GM12878 (cell line): ENCODE measurements at places on chromosomes 13 and 19. TPM values are rescaled to one million over a fixed set of nuclear protein-coding genes. Genes with fewer than 3 reads are reported as not detected.

DNA sequence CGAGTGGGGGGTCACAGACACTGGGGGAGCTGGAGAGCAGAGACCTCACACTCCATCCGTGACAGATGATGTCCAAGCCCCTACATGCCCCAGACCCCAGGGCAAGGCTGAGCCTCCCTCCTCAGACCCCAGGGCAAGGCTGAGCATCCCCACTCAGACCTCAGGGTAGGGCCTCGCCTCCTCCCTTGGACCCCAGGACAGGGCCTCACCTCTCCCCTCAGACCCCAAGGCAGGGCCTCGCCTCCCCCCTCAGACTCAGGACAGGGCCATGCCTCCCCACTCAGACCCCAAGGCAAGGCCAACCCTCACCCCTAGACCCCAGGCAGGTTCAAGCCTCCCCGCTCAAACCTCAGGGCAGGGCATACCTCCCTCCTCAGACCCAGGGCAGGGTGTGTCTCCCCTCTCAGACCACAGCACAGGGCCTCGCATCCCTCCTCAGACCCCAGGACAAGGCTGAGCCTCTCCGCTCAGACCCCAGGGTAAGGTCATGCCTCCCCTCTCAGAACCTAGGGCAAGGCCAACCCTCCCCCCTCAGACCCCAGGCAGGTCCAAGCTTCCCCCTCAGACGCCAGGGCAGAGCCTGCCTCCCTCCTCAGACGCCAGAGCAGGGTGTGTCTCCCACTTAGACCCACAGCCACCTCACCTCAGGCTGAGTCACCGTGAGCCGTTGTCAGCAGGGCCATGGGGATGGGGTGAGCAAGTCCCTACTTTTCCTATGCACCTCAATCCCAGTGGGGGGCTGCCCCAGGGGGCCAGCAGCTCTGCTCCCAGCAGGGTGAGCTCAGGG, 1.7 kb upstream of the S1PR4 start:
- H3K4me3 ChIP-seq = peak overlapping the region; percentile 29; the same call in 1 of the 2 replicates
- H3K27me3 ChIP-seq = no peaks in the 10 kb centered on the region
- peaks cover 22% of the 10 kb centered on the region for H3K4me1 ChIP-seq

GRCh38 chr13:25699600-25699999, 327.8 kb downstream of the ATP8A2 start:
- no peak for DNase-seq
- H3K27ac ChIP-seq = no peak overlapping the region
- no peaks in the 10 kb centered on the region for H3K4me1 ChIP-seq

CDX2 gene
- not detected in 2 replicates for polyA plus RNA-seq

TEX26 gene
- not detected in 2 replicates for polyA plus RNA-seq

GRCh38 chr19:19480688-19481087, 34.7 kb downstream of the TSSK6 start:
- DNase-seq = peak; percentile 39
- no peak overlapping the region for H3K4me3 ChIP-seq
- H3K36me3 ChIP-seq = peaks cover 18% of the 10 kb centered on the region
- H3K27me3 ChIP-seq = no peaks in the 10 kb centered on the region

PSPN gene
- polyA plus RNA-seq = 0.56 and 1.2 TPM in 2 replicates

DNA sequence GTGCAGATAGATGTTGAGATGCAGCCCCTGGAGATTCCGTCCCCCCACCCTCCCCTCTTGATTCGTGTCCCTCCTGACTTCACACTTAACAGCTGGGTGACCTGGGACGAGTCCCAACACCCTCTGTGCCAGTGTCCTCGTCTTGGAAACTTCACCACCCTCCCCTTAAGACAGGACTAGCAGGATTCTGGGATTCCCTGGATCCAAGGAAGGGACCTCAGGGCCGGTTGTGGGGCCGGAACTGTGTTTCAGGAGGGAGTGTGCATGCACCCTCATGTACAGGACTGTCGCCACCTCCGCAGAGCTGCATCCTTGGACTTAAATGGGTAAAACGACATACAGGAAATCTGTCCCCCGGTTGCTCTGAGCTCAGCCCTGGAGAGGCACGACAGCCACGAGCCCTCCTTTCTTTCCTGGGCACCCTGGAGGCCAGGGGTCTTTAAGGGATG, 990 bp downstream of the MYO9B start:
- no peaks in the 10 kb centered on the region for H3K36me3 ChIP-seq
- H3K27me3 ChIP-seq = no peaks in the 10 kb centered on the region
- H3K4me1 ChIP-seq = peaks cover 41% of the 10 kb centered on the region
- peak overlapping the region; percentile 87 for H3K27ac ChIP-seq

DNA sequence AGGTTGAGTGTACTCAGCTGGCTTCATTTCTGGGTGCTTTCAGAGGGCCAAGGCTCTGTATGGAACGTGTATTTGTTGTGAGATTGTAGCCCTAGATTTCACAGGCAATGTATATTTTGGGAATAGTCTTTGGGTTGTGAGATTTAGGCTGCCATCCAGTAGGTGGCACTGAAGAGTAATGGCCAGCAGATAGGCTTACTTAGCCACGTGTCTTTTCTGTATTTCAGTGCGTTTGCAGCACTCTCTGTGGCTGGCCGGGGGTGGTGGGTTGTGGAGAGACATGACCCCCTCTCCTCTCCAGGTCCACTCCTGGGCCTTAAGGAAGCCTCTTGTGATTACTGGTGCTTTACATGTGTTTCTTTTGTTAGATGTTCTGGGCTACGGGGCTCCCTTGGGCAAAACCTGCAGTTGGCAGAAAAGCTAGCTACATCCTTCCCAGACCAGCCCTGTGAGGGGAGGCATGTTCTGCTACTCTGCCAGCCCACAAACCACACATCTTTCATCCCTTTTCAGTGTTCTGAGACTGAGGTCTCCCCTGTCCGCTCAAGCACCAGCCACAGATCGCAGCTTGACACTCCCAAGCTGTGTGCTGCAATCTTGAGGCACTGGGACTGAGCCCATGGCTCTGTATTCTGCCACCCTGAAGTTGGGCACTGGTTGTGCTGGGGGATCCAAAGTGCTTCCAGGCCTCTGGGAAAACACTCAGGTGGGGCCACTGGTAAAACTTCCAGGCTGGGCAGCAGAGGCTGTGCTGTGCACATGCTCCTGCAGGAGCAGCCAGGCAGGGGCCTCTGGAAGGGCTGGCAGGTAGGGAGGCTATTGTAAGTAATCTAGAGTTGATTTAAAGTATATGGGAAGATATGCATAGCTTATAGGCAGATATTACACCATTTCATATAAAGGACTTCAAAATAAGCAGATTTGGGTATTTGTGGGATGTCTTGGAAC, 1096.8 kb upstream of the PCDH20 start:
- H3K4me1 ChIP-seq = peaks cover 11% of the 10 kb centered on the region; the same call in 1 of the 2 replicates
- peak overlapping the region; percentile 55; the same call in 1 of the 2 replicates for H3K4me3 ChIP-seq
- no peak overlapping the region for H3K27ac ChIP-seq
- H3K27me3 ChIP-seq = no peaks in the 10 kb centered on the region
- no peaks in the 10 kb centered on the region for H3K36me3 ChIP-seq

ZNF135 gene
- polyA plus RNA-seq = not detected in 2 replicates

DNA sequence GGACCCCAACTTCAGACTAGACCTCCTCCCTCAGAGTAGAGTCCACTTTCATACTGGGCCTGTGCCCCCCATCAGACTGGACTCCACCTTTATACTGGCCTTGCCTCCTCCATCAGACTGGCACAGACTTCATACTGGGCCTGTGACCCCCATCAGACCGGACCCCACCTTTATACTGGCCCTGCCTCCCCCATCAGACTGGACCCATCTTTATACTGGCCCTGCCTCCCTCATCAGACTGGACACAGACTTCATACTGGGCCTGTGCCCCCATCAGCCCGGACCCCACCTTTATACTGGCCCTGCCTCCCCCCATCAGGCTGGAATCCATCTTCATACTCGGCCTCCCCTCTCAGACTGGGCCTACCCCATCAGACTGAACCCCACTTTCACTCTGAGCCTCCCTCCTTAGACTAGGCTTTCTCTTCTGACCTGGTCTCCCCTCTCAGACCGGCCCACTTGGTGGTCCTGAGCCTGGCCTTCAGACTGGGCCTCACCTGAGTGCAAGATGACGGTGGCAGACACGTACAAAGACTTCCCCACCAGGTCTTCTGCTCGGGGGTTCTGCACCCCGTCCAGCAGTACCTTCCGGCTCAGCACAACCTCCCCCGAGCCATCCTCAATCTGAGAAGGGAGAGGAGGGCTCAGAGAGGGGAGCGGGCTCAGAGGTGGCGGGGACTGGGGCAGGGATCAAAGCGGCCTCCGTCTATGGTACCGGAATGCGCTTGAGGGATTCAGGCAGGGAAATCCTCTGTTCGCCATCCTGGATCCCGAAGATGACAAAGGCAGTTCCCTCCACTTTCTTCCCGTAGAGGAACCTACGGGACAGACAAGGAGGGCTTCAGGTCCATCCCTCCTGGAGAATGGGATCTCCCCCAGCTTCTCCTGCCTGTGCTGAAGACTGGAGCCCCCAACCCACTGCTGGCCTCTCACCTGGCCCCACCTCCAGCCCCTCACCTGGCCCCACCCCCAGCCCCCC, 7.5 kb downstream of the C3 start:
- H3K4me3 ChIP-seq = no peak overlapping the region
- H3K27me3 ChIP-seq = no peaks in the 10 kb centered on the region; the same call in 1 of the 2 replicates
- H3K4me1 ChIP-seq = no peaks in the 10 kb centered on the region
- no peak for DNase-seq
- no peaks in the 10 kb centered on the region for H3K36me3 ChIP-seq

TNFSF9 gene
- polyA plus RNA-seq = 19.2 and 21.5 TPM in 2 replicates

DNA sequence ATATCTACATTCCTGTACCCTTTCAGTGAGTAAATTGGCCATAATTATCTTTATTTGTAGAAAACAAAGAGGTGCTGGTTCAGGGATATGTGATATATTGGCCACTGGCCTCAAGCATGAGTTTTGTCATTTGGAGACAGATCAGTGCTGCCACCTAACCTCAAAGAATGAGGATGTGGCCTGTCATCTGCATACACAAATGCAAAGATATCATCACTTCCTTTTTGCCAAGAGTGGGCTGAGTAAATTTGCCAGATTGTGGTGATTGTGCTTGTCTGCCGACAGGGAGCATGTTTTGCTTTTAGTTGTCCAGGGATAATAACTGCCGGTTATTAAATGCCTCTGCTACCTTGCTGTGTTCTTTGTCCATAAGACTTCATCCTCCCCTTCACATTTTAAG, 44.2 kb downstream of the WASF3 start:
- H3K4me3 ChIP-seq = no peak overlapping the region
- H3K27me3 ChIP-seq = no peaks in the 10 kb centered on the region
- H3K4me1 ChIP-seq = no peaks in the 10 kb centered on the region
- DNase-seq = peak; percentile 15
- no peak overlapping the region for H3K27ac ChIP-seq

- no peaks in the 10 kb centered on the region for H3K36me3 ChIP-seq
- DNase-seq = no peak
- no peaks in the 10 kb centered on the region for H3K4me1 ChIP-seq
- H3K4me3 ChIP-seq = no peak overlapping the region
Observed at GRCh38 chr13:101017123-101017872, 342.7 kb upstream of the TMTC4 start.

SELENOV gene
- polyA plus RNA-seq = not detected in 2 replicates

- no peak for DNase-seq
- H3K27ac ChIP-seq = no peak overlapping the region
- no peaks in the 10 kb centered on the region for H3K36me3 ChIP-seq
Observed at GRCh38 chr13:24693862-24694471, 13.8 kb downstream of the ATP12A start.

MBD3L2 gene
- not detected in 2 replicates for polyA plus RNA-seq

DNA sequence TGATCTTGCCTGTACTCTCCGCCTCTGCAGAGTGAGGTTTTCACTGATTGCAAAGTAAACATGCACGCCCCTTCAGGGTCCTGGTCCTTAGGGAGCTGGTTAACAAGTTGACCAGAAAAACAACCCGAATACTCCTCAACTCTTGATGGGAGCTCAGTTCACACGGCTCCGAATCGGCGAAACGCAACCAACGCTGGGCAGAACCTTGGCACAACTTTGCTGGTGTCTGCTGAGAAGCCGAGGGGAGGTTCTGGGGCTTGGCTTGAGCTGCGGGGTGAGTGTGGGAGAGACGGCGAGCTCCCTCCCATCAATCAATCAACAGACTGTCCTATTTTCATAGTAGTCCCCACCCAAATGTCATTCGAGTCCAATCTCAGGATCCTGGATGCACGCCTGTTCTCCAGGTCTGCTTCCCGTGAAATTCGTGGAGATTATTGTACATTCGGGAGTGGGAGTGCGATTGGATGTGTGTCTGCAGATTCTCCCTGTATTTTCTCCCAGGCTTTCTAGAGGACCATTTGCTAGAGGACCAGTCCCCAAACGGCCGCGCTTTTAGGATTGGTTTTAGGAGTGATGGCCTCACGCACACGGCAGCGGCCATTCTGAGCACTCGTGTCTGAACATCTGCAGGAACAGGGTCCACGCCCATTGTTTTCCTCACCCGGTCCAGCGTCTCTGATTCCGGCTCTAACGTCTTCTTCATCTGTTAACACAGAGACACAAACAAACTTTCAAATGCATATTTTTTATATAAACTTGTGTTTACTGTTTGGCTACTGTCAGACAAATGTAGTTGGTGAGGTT, 51.6 kb upstream of the F7 start:
- DNase-seq = no peak
- no peaks in the 10 kb centered on the region for H3K27me3 ChIP-seq
- H3K4me1 ChIP-seq = no peaks in the 10 kb centered on the region
- no peaks in the 10 kb centered on the region for H3K36me3 ChIP-seq
- H3K4me3 ChIP-seq = no peak overlapping the region
- H3K27ac ChIP-seq = no peak overlapping the region

DNA sequence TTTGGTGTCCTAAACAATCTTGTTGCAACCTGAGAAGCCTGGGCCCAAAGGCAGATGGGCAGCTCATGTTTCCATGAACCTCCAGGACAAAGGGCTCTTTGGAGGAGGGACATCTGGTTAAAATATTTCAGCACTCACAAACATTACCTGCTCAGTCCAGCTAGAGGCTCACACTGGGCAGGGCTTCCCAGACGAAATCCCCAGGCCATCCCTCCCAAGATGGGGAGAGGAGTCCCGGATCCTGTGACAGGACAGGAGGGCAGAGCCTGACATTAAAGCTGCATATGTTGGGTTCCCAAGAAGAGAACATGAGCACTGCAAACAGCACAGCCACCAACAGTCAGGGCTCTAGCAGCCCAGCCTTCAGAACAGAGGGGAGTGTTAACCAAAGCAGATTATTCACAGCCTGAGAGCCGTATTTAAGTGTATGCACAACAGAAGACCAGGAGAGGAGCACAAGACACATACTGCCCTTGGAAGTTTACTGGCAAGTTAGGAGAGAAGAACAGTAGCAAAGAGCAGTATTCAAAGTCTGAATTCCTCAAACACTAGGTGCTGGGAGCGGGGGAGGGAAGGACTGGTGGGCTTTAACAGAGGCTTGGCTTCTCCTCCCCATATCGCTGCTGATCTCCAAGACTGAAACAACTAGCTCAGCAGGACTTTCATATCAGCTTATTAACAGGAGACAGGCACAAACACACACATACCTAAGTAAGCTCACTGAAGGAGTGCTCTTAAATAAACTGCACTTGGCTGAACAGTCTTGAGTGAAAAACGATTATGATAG, 12.3 kb downstream of the ATP7B start:
- no peaks in the 10 kb centered on the region for H3K4me1 ChIP-seq
- no peak for DNase-seq
- no peaks in the 10 kb centered on the region for H3K36me3 ChIP-seq
- peaks cover 11% of the 10 kb centered on the region; the same call in 1 of the 2 replicates for H3K27me3 ChIP-seq
